ENCODE measurements at places on chromosomes 3 and 15. TPM values are rescaled to one million over a fixed set of nuclear protein-coding genes. Genes with fewer than 3 reads are reported as not detected.
A peak's percentile ranks its signal among the peaks of the same experiment; 100 is the strongest.

DNA sequence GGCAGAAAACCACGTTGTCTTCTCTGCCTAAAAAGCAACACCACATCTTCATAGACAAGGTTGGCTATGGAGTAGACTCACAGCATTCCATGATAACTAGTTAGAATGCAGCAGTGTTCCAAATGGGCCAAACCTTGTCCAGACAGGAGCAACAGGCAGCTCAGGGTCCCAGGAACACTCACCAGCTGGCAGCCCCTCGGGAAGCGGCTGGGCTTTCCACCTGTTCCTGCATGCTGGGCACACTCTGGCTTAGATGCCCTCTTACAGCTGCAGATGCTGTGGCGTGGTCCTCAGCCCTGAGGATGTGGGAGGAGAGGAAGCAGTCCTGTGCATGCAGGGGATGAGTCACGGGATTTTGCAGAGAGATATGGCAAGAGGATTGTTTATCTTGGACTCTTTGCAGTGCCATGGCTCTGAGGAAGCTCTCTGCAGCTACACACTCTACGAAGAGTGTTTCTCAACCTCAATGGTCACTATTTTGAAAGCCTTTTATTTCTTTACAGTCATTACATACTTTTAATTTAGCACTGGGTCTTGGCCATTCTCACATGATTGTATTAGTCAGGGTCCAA, 11.3 kb downstream of the NRROS start:
- H3K27me3 ChIP-seq: no peaks in the 10 kb centered on the region
- H3K36me3 ChIP-seq: peaks cover 7% of the 10 kb centered on the region
- no peak overlapping the region for H3K4me3 ChIP-seq
- H3K27ac ChIP-seq: peak overlapping the region; percentile 47
- DNase-seq: peak; percentile 54

GRCh38 chr3:123952844-123953520, 8.0 kb downstream of the CCDC14 start:
- no peak overlapping the region for H3K4me3 ChIP-seq
- H3K27me3 ChIP-seq: no peaks in the 10 kb centered on the region
- DNase-seq: no peak
- H3K36me3 ChIP-seq: peaks cover 30% of the 10 kb centered on the region
- no peak overlapping the region for H3K27ac ChIP-seq

DNA sequence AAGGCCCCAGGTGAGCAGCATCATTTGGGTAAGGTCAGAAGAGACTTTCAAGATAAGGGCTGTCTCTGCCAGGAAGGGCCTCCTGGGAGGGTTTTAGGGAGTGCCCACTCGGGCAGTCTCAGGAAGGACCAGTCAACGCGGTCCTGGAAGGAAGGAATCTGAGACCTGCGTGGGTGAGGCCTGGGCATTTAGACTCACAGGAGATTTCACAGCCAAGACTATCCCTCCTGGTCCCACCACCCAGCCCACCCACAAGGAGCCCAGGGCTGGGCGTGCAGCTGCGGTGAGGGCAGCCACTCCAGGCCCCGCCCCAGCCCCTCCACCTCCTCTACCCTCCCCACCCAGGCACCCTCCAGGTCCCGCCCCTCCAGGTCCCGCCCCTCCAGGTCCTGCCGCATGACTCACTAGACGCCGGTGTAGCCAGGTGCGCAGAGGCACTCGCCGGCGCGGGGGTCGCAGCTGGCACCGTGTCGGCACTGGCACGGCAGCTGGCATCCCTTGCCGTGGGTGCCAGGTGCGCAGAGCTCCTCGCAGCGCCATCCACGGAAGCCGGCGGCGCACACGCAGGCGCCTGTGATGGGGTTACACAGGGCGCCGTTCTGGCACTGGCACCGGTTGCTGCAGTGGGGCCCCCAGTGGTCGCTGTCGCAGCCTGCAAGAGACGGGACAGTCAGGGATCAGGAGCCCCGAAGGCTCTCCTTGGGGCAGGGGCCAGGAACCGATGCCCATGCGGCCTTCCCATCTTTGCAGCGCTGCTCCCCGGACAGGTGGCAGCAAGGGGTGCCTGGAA, 112.7 kb downstream of the RAB11A start:
- H3K27me3 ChIP-seq: peaks cover 14% of the 10 kb centered on the region
- peak overlapping the region; percentile 29 for H3K4me3 ChIP-seq
- H3K4me1 ChIP-seq: peaks cover 27% of the 10 kb centered on the region
- no peaks in the 10 kb centered on the region for H3K36me3 ChIP-seq

Gene CIB2
- 20.4 TPM for total RNA-seq

- no peaks in the 10 kb centered on the region for H3K4me1 ChIP-seq
- no peak overlapping the region for H3K4me3 ChIP-seq
- no peak overlapping the region for H3K27ac ChIP-seq
- no peaks in the 10 kb centered on the region for H3K36me3 ChIP-seq
- H3K27me3 ChIP-seq: no peaks in the 10 kb centered on the region
These were observed 349.2 kb upstream of the CCDC54 start for GRCh38 chr3:107028086-107028485.

Gene FOXL2NB
- total RNA-seq: not detected

GRCh38 chr3:138945709-138946662, 951 bp downstream of the FOXL2 start:
- H3K27ac ChIP-seq: no peak overlapping the region
- peak; percentile 43 for DNase-seq
- H3K27me3 ChIP-seq: peaks cover 77% of the 10 kb centered on the region
- peaks cover 46% of the 10 kb centered on the region for H3K4me1 ChIP-seq
- peak overlapping the region; percentile 40 for H3K4me3 ChIP-seq
- no peaks in the 10 kb centered on the region for H3K36me3 ChIP-seq

DNA sequence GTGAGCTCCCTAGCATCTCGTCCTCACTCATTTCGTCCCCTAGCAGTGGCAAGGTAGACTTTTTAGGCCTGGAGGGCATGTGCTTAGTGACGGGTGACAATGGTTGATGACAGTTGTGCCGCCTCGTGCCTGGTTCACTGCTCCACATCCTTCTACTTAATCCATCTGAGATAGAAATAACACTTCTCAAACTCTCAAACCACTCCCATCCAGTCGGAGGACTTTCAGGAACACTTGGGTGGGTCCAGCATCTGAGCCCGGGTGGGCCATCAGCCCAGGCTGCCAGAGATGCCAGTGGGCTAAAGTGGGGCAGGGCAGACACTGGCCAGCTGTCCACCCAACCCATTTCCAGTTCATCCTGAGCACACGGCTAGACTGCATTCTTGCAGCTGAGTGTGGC, 79.7 kb upstream of the SMAD3 start:
- no peak overlapping the region for H3K4me3 ChIP-seq
- no peak overlapping the region for H3K27ac ChIP-seq
- no peaks in the 10 kb centered on the region for H3K4me1 ChIP-seq
- no peaks in the 10 kb centered on the region for H3K27me3 ChIP-seq
- H3K36me3 ChIP-seq: no peaks in the 10 kb centered on the region

DNA sequence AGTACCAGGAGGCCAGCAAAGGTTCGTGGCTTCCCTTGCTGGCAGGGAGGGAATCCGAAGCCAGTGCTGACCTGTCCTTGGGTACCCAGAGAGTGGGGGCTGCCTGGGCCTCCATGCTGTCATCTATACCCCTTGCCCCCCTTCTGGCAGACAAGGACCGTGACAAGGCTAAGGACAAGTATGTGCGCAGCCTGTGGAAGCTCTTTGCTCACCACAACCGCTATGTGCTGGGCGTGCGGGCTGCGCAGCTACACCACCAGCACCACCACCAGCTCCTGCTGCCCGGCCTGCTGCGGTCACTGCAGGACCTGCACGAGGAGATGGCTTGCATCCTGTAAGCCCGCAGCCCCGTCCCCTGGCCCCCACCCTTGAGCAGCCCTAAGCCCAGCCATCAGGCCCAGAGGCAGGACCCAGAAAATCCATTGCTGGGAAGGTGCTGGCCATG, 2.8 kb downstream of the FES start:
- DNase-seq: no peak
- H3K4me1 ChIP-seq: peaks cover 29% of the 10 kb centered on the region
- H3K4me3 ChIP-seq: no peak overlapping the region
- H3K36me3 ChIP-seq: peaks cover 28% of the 10 kb centered on the region
- H3K27ac ChIP-seq: no peak overlapping the region

Data from stomach (tissue), 19 donors.